ENCODE measurements at places on chromosomes 4 and X. TPM values are rescaled to one million over a fixed set of nuclear protein-coding genes. Genes with fewer than 3 reads are reported as not detected.

Gene TEX13D
- polyA plus RNA-seq, result 0.17 TPM

Gene NSUN7
- polyA plus RNA-seq, result 0.17 TPM

DNA sequence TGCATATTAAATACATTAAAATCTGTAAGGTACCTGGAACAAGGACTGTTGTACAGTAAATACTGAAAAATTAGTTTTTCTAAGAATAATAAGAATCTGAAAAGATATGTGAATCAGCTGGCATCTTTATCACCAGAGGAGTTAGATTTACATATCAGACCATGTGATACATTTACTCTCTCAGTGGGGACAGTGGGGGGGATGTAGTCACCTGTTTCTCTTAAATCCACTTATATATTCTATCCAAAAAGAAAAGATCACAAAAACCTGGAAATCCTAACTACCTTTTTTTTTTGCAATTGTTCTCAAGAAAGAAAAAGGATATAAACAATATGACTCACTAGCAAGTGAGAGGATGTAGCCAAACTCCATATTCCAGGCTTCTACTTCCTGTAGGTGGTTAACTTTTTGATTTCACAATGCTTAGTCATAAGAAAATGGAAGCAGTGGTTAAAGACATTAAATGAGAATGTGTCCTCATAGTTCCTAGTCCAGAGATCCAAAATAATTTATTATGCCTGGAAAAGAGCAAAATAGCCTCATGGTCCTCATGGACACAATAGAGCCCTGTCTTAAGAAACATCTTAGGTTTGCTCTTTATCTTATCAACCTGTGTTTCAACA is 22.5 kb upstream of the MYOZ2 start:
- no peak for DNase-seq

Gene NLRP2B
- not detected for polyA plus RNA-seq

Gene CFP
- polyA plus RNA-seq, result 3.1 TPM

Gene NLGN4X
- polyA plus RNA-seq, result not detected

GRCh38 chr4:73761856-73762255 is 21.5 kb downstream of the CXCL8 start:
- no peak for DNase-seq

Gene DUX4
- polyA plus RNA-seq, result not detected

Gene TLL1
- not detected for polyA plus RNA-seq

DNA sequence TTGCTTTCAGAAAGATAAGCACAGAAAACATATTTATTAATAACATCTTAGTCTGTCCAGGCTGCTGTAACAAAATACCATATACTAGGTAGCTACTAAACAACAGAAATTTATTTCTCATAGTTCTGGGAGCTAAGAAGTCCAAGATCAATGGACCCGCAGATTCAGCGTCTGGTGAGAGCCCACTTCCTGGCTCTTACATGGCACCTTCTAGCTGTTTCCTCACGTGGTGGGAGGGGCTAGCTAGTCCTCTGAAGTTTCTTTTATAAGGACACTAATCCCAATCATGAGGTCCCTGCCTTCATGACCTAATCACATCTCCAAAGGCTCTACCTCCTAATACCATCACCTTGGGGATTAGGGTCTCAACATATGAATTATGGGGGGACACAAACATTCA is 57.2 kb upstream of the AFF2 start:
- DNase-seq, result no peak

Gene INTS12
- polyA plus RNA-seq, result 39.6 TPM

DNA sequence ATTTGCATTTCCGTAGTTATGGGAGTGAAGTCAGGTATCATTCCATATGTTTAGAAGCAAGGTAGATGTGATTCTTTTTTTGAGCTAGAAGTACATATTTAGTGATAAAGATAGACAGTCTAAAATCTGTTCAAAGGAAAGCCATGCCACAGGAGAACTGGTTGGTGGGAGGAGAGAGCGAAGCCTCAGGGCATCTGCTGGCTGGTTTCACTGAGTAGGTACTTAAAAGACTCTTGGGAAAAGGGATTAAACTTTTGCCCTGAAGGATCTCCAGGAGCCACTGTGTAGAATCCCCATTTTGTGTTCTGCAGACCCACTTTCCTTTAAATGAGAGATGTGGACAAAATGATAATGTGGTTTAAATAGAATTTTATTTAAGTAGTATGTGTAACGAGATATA is 89.6 kb downstream of the SHROOM2 start:
- DNase-seq, result no peak

- no peak for DNase-seq
Measured at GRCh38 chrX:74535408-74536151, 78.8 kb downstream of the RLIM start.

DNA sequence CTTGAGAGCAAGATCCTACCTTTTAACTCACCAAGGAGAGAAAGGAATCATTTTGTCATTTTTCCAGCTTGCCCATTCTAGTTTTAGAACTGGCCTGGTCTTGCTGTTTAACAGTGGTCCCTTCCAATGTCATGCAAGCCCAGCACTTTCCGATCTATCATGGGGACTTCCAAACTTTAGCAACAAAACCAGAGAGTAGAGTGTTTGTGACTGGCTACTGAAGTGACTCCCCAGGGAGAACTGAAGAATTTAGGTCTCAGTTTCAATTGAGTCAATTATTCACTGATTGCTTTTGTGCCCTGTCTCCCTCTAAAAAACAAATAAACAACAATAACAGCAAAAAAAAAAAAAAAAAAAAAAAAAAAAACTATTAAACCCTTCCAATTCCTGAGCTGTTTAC is 108.3 kb downstream of the LHFPL1 start:
- peak; percentile 20 for DNase-seq

DNA sequence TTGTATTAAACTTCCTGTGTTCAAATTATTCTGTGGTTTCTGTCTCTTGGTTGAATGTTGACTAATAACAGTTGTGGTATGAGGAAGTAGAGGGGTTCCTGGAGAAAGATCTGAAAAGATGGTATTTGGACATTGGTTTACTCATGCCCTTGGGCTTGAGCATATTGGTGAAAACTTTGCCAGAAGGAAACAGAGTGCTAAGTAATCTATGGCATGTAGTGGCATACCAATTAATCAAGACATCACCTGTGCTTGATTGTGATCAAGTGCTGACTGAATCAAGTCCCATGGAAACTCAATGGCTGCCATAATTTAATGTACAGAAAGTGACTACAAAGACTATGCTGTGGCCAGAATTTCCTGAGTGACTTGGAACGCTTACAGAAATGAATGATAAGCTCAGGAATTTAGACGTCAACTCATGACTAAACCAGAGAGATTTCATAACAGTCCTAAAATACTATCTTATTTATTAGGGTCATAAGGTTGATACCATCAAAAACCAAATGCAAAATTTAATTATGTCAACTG is 2062.9 kb downstream of the ARAP2 start:
- DNase-seq, result no peak

DNA sequence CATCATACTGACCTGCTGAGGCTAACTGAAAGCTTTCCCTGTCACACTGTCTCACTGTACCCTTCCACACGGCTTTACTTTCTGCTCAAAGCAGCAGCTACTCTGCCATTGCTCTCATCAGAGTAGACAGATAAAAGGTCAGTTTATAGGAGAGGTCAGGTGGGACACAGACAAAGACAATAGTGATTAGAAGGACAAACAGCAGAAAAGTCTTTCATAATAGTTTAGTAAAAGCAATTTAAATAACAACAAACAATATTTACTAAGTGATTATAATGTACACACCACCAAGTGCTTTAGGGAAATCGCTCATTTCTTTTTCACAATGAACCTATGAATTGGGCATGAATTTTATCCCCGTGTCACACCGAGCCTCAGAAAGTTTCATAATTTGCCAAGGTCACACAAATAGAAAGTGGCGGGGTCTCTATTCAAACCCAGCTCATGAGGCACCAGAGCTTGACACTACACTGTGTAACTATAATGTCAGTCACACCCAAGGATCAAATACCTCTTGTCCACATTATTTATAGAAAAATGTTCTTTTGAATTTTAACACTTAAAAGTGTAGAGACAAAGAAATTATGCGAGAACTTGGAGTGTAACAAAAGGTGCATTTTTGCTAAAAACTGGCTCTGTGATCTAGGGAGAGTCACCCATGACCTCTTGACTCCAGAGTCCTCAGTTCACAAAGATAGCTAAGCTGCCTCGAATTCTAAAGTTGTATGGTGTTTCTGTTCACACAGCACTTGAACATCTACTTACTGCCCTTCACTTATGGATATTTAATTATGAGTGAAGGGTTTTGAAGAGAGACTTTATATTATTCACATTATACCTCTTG is 24.5 kb upstream of the SORBS2 start:
- no peak for DNase-seq

DNA sequence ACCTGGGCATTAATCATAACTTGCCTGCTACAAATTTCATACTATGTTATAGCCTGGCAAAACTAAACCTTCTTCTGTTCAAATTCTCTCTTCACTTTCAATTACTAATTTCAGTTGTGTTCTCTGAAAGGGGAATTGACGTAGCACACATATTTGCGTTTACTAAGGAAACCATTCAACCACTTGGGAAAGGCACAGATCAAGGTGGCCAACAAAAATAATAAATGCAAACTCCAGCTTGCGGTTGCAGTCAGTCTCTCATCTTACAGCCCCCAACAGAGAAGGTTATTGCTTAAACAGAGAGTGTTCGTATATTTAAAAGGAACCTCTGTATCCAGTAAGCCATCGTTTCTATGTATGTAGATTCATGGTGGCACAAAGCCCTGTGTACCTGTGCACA is 4.0 kb downstream of the SRPX start:
- DNase-seq, result no peak

DNA sequence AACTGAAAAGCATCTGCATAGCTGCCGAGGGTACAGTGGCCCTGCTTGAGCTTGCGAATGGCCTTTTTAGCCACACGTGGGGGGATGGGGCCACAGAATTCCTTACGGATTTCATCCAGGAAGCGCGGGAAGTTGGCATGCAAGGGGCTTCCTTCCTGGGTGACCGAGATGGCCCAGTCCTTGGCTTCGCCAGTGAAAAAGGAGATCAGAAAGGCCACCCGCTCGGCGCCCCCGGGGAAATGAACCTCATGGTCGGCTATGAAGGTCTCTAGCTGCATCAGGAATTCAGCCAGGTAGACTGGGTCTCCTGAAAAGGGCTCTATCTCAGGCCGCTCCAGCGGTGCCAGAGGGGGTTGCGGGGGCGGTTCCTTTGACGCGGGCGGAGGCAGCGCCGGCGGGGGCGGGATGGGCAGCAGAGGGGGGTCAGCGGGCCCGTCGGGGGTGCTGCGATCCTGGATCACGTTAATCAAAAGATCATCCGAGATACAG is 909 bp downstream of the RTL5 start:
- no peak for DNase-seq

Gene SPATA4
- not detected for polyA plus RNA-seq

All from GM12878 (cell line).